ENCODE measurements at places on chromosomes 7 and 10.
A peak's percentile ranks its signal among the peaks of the same experiment; 100 is the strongest.

DNA sequence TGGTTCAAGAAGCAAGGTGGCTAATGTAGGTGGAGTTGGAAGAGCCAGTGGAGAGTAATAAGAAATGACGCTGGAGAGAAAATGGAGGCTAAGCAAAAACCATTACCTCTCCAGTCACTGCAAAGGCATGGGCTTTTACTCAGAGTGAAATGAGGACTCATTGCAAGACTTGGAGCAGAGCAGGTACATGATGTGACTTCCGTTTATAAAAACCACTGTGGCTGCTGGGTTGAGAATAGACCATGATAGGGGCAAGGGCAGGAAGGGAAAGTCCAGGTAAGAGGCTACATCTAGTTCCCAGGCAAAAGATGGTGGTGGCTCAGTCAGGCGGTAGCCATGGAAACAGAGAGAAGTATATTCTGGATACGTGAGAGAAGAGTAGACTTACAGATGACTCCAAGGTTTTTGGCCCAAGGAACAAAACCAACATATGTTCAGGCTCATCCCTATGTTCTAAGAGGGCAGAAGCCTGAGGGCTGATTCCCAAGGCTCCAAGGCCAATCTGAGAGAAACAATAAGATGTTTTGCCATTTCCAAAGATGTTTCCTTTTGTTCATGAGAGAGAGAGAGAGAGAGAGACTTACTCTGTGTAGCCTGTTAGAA is 21.5 kb upstream of the PDE1C start:
- peak; percentile 58 for DNase-seq

GRCh38 chr10:100362570-100363496 is 15.8 kb downstream of the SCD start:
- no peak for DNase-seq

DNA sequence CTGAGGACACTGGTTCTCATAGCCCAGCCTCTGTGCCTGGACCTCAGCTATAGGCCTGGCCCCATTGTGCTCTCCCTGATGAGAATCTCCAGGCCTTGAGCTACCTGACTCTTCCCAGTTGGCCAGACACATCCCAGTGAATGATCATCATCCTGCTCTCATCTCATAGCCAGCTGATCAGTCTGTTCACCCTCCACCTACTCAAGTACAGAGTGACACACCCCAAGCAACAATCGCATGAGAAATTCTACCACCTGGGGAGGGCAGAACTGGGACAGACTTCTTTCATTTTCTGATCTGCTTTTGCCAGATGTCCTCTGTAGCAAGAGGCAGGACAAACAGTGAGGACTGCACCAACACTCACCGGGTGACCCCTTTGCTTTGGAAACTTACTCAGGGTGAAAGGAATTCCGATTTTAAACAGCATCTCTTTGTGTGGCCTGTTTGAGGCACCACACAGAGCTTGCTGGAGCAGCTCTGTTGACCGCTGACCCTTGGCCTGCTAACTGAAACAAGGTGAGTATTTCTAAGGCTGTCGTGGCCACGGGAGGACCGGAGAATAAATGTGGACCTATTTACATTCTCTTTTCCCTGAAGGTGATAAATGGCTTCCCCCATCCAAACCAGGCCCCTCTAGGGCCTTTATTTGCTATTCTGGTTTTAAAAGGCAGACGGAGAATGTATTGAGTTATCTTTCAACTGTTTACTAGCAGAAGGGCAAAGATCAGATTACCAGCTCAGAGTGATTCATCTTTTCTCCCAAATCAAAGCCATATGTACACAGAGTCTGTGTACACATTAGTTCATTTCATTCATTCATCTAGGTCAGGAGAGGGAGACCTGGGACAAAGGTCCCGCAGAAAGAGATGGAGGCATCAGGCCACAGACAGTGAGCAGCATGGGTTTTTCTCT is 181.4 kb upstream of the TNS3 start:
- DNase-seq: no peak

DNA sequence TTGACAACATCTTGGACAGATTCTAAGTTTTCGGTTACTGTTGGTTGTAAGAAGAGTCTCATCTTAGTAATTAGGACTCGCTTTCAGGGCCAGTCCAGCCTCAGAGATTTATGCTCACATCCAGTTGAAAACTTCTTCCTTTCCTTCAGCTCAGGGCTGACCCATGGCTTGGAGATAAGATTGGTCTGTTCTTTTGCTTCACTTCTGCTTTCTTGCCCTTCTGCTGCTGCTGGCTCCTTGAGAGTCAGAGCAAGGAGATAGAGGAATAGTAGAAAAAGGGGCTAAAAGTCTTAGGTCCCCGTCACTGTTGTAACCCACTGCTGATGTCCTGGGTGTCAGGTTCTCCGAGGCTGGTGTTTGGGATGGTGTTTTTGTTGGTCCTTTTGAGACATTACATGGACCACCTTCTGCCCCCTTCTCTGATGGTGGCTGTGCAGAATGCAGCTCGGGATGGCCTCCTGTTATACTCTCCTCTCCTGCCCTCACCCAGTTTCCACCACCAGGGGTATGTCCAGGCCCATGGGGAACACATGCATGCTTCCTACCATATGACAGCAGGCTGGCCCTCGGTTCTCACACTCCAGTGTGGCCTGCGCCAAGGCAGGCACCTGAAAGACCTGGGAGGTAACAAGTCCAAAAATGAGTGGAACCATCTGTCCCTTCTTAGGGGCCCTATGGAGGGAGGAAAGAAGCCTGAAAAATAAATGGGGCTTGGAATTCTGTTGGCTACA is 67.8 kb upstream of the PCBD1 start:
- DNase-seq: no peak

All from Kasumi-1 (cell line).